ENCODE measurements at places on chromosomes 6 and 20.

- DNase-seq = no peak
Observed at GRCh38 chr20:56229812-56230211, 18.7 kb upstream of the MC3R start.

GRCh38 chr20:63635431-63636141 is 8.7 kb upstream of the GMEB2 start:
- peak; percentile 67 for DNase-seq

- DNase-seq = no peak
Observed at GRCh38 chr20:22684763-22685443, 100.5 kb upstream of the FOXA2 start.

DNA sequence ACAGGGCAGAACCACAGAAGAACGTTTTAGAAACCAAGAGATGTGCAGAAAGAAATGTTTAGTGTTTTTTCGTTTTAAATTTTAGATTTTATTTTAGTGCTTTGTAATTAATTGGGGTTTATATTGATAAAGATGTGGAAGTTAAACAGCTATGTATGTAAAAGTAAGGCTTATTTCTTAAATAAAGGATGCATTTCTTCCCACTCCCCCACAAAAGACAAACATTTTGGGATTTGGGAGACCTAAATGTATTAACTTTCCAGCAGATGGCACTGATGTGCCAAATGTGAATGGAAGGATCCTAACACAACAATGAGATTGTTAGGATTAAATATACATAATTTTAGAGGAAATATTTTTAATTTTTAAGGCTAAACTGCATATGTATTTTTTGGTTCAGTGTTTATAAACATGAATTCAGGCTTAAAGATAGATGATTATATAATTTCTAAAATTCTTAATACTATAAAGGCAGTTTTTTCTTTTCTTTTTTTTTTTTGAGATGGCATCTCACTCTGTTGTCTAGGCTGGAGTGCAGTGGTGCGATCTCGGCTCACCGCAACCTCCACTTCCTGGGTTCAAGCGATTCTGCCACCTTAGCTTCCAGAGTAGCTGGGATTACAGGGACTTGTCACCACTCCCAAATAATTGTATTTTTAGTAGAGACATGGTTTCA is 12.0 kb downstream of the PFDN4 start:
- DNase-seq = no peak

DNA sequence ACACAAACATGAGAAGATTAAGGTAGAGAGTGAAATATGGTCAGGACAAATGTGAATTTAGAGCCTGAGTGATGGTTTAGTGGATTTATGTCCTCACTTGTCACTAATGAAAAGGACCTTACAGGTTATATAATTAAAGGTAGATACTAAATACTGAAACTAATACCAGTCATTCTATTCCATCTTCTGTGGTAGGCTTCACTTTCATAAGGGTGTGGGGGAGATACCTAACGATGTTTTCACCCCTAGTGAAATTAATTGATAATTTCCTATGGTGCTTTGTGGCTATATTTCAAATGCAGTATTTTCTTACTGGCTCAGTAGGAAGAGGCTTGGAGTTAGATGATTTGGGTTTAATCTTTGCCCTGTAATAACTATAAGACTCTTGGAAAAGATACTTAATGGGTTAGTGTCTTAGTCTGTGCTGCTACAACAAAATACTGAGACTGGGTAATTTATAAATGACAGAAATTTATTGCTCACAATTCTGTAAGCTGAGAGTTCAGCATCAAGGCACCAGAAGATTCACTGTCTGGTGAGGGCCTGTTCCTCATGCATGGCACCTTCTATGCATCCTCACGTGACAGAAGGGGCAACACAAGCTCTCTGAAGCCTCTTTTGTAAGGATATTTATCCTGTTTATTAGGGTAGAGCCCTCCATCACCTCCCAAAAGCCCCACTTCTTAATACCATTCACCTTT is 21.3 kb downstream of the RNF217 start:
- no peak for DNase-seq

GRCh38 chr20:19827818-19828217 is 69.8 kb downstream of the RIN2 start:
- no peak for DNase-seq

- peak; percentile 16 for DNase-seq
Observed at GRCh38 chr6:29887330-29887818, 55.0 kb upstream of the HLA-A start.

- peak; percentile 8 for DNase-seq
Observed at GRCh38 chr20:53157443-53158408, 185.6 kb downstream of the TSHZ2 start.

DNA sequence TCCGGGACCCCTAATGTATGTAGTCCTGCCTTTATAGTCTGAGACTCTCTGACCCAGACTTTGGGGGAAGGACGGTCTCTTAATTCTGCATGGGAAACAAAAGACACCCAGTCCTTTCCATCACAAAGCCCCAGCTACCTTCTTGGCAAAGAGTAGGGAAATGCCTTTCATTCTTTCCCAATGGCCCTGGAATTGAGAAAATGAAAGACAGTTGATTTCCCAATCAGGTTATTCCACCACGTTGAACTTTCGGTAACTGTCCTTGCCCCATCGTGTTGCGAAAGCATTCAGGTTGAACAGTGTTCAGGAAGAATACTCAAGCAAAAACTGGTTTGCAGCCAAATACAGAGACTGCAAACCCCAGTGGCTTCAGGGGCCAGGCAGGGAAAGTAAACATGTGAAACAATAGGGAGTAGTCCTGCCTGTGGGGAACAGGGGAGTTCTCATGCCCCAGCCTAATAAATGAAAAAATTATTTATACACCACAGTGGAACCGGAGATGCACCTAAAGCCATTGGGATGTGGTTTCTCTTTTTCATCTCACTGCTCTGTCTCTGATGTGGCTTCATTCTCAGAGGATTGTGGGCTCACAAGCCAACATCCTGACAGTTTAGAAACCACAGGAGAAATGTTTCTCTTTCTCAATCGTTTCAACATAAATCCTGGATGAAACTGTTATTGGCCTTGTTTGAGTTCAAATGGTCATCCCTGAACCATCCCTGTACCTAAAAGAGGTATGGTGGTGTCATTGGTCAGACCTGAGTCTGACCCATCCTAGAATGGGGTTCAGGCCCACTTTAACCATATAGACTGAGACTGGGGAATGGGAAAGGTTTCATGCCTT is 44.2 kb upstream of the SLC9A8 start:
- DNase-seq = no peak

DNA sequence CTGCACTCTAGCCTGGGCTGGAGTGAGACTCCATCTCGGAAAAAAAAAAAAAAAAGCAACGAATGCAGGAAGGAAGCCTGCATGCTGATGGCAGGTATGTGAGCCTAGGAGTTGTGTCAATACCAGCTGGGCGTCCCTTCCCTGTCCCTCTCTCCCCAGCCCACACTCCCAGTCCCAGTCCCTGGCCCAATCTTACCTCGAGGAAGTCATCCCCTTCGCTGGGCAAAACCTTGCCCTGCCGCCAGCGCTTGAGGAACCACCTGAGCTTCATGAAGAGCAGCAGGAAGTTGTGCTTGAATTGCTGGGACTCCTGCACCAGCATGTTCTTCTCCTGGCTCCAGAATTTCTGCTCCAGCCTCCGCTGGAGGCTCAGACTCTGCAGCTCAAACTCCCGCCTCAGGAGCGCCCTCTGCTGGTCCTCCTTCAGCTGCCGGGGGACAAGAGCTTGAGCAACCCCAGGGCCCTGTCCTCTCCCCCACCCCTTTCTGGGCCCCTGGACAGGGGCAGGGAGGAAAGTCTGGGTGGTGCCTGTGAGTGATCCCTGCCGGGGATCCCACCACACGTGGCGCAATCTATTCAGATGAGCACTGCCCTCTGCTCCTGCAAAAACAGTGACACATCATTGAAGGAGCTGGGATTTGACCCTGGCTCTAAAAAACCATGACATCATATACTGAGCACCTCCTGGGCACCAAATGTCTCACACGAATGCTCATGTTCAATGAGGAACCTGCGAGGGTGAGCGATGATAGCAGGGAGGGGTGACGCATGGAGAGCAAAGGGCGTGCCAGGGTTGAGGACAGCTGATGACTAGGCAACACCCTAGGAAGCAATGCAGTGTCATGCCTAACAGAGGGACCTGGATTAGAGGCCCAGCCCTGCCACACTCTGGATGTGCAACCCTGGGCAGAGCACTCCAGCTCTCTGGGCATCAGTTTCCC is 35.0 kb upstream of the DSN1 start:
- peak; percentile 56 for DNase-seq

GRCh38 chr6:43193929-43194328 is 11.9 kb downstream of the CUL9 start:
- DNase-seq = no peak

DNA sequence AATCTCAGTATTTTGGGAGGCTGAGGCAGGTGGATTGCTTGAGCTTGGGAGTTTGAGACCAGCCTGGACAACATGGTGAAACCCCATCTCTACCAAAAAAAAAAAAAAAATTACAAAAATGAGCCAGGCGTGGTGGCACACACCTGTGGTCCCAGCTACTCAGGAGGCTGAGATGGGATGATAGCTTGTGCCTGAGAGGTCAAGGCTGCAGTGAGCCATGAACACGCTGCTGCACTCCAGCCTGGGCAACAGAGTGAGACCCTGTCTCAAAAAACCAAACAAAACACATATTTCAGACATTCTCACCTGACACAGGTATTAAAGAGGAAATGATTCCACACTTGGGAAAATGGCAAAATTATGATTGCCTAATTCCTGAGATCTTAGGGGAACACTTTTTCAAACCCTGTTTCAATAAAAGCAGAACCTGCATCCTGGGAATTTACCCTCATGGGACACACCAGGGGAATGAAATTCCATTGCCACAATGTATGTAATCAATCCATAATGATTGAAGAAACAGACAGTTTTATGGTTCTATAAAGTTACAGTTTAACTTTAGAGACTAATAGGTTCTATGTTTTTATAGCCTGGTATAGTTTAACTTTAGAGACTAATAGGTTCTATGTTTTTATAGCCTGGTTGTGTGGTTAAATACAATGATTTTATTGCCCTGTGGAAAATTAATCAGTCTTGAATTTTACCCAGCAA is 29.6 kb upstream of the DNAAF9 start:
- DNase-seq = no peak

DNA sequence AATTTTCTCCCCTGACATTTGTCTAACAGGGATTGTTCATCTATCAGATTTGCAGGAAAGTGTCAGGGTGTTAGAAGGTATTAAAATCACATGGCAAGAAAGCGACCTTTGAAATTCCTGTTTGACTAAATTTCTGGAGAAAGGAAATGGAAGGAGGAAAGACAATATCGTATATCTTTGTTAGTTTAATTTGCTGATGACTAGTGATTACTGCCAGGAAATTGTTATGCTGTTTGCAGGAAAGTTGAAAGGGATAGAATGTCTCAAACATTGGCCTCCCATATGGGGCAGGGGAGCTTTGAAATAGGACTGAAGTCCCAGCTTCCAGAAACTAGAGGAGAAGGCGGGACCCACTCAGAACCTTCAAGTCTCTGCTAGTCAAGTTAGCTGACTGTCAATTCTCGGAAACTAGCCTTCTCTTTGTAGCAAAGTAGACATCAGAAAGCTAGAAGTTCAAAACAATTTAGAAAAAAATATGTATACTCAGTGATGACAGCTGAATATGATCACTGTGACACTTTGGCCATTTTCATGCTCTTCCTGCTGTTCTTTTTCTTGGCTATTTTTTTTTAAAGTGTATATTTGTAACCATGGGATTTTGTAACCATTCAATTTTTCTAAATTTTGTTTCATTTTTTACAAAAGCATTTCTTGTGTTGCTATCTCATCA is 53.4 kb upstream of the RALGAPA2 start:
- no peak for DNase-seq

DNA sequence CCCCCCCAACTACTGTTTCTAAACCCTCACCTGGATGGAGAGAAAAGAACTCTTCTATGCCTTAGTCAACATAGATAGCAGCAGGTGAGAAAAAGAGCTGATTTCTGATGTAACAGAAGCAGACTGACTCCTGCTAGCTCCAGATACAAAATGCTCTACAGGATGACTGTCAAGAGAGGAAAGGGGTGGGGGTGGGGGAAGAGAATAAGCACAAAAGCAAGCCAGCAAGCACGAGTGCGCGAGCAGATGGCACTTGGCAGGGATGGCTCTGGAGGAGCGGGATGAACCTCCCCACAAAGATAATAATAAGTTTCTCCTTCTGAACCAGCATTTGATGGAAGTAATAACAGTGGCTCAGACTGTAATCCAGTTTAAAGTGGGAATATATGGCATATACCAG is 45.6 kb upstream of the SPDEF start:
- DNase-seq = no peak

DNA sequence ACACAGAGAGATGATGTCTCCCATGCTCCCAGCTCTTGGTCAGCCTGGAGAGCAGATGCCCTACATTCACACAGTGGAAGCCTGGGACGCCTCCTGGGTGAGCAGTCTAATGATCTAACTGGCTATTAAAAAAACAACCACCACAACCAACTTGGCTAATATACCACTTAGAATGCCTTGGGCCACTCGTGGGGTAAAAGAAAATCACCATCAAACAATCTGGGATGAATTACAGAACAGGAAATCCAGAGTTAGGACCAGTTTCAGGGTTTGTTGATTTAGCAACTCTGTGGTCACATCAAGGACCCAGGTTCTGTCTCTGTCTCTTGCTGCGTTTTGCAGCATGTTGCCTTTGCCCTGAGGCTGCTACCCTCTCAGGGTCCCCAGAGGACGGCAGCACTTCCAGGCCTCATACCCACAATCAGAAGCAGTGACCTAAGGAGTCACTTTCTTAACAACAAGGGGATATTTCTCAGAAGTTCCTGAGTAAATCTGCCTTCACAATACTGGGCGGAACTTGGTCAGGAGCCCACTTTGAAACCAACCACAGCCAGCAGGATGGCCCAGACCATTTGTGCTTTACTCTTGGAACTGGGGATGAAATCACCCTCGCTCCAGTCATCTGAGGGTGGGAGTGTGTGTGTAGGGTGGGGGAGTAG is 118.7 kb downstream of the CLIC5 start:
- DNase-seq = no peak

GRCh38 chr6:129713806-129714333 is 3.9 kb upstream of the ARHGAP18 start:
- DNase-seq = no peak

- DNase-seq = no peak
Observed at GRCh38 chr6:91098006-91098405, 511.1 kb upstream of the MAP3K7 start.

DNA sequence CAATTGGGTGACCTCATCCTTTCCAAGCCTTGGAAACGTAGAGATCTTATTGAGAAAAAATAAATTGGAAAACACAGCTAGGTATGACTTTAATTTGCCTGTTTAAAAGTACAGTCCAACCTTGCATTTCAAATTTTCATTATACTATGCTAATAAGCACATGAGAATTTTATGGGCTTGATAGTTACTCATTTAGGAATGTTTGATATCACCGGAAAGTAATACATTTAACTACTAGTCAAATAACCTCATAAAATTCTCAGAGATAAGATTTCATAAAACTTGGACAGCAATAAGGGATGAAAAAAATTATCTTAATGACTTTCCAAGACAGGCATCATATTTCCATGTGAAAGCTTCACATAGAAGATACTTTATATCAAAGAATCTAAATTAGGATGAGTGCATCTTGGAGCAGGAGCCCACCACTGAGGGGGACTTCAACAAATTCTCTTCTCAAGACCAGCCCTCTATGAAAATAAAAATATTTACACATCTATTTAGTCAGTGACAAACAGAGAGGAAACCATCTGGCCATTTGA is 236.3 kb downstream of the EPHA7 start:
- DNase-seq = no peak

GRCh38 chr20:47960769-47961541 is 175.7 kb upstream of the SULF2 start:
- no peak for DNase-seq
